Stimulated activated CD4-positive, alpha-beta T cell treated with anti-CD3 and anti-CD28 coated beads, Interleukin-15, amount 100 ng/mL, for 1 hour (primary cell): ENCODE measurements at places on chromosomes 7 and 10.

DNA sequence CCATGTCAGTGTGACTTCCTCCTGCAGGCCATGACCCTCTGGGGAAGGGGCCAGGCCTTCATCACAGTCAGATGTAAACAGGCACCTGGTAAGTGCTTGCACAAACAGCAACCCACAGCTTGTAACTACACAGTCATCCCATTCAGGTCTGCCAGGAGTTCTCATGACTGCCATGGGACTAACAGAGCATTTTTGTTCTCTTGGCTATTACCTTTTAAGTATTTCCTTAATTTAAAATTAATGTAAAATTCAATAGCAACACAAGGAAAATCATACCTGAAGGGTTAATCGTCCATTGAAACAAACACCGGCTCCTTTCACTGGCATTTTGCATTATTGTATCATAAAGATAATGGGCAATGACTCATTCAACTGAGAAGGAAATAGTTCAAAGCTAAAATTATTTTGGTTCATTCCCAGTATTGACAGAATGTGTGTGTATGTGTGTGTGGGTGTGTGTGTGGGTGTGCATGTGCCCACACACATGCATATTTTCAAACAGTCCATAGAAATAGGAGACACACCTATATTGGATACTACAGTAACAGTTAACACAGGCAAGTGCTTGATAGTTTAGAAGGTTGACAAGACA is 307.9 kb downstream of the WDR11 start:
- no peak for DNase-seq

- no peak for DNase-seq
Measured at GRCh38 chr7:41185851-41186250, 517.0 kb downstream of the INHBA start.

DNA sequence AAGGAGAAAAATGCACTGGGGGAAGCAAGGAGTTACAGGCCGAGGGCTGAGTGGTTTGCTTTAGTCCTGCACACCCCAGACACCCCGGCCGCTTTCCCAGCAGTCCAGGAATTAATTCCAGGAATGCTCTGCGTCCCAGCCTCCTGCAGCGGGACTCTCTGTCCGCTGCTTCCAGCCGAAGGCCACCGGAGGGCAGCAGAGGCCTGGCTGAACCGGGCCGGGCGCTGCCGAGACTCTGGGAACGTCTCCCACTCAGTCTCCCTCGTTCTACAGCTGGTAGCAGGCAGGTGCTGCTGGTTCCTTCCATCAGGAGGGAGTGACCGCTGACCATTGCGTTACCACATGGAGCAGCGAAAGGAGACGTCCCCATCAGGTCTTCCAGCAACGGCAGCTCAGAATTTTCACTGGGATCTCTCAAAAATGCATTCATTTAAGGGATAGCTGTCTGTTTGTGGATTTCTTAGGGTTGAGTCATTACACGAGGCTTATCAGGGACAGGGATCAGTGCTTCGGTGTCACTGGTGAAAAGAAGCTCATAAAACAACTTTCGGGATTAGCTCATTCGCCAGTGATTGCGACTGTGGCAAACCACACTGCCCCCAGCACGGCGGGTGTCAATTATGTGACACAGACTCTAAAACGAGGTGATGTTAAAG is 24.9 kb upstream of the PITRM1 start:
- DNase-seq, result peak; percentile 29

- DNase-seq, result no peak
Measured at GRCh38 chr7:113179313-113179712, 61.0 kb upstream of the SMIM30 start.

GRCh38 chr7:84372155-84372621 is 177.6 kb upstream of the SEMA3A start:
- no peak for DNase-seq

GRCh38 chr7:120691915-120692314 is 166.0 kb downstream of the TSPAN12 start:
- no peak for DNase-seq
